NCI-H82 (cell line): ENCODE measurements at places on chromosomes 12 and 14.

DNA sequence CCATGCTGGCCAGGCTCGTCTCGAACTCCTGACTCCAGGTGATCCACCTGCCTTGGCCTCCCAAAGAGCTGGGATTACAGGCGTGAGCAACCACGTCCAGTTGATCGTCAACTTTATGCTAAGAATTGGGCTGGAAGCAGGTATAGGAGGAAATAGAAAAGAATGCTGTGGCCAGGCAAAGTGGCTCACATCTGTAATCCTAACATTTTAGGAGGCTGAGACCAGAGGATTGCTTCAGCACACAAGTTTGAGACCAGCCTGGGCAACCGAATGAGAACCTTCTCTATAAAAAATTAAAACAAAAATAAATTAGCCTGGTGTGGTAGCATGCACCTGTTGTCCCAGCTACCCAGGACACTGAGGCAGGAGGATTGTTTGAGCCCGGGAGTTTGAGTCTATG, 37.1 kb upstream of the SNX6 start:
- no peak for DNase-seq

DNA sequence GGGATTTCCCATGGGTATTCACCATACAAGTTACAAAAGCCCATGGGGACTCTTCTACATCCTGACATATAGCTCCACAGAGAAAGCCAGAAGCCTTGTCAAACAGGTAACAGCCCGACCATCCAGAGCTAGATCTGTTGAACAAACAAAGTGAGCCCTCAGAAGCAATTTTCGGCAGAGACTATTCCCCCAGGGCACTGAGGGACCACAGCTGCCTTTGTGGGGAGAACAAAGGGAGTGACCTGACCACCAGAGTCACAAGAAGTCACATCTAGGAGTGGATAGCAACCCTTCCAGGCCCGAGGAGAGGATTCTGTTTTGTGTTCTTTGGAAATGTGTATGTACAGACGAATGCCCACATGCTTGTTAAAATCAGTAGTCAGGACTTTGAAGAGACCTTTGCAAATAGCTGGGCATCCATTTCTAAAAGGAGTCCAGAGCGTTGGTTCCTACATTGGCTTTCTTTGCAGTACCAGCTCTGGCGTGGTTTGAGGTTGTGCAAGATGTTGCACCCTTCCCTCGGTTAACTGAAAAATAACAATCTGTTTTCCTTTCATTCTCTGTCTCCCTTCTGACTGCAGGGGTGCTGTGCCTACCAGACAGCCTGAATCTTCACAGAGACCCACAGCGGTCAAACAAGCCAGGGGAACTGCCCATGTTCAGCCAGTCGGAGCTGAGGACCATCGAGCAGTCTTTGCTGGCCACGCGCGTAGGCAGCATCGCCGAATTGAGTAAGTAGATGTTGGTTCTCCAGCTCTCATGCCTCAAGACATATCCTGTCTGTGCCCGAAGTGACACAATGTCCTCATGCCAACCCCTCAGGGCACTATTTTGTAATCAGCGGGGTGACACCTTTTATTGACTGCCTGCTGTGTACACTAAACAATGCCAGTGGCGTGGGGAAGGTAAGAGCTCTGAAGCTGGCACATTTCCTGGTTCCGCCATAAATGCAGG, 165.4 kb upstream of the PWP1 start:
- peak; percentile 91 for DNase-seq

DNA sequence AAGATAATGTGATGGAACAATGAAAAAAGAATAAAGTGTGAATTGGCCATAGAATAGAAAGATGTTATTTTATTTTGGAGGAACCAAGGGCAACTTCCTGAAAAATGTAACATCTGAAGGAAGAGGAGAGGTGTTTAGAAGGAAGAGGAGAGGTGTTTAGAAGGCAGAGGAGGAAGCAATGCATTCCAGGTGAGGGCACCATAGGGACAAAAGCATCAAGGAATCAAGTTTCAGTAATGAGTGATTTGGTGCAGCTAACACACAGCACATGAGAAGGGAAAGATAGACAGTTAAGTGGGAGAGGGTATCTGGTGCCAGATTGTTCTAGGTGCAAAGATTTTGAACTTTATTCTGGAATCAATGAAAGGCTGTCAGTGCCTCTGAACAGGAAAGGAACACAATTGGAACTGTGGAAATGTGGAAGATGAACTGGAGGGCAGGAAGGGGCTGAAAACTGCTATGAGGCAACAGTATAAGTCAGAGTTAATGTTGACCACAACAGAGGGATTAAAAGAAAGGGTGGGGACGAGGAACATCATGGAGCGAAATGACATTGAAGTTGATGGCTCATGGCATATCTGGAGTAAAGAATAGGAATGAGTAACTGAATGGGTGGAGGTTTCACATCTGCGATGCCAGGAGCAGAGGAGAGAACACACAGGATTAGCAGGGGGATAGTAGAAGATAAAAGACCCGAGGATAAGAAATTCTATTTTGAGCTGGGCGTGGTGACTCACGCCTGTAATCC, 326.6 kb downstream of the LRIG3 start:
- no peak for DNase-seq

GRCh38 chr14:80275208-80275850, 64.0 kb upstream of the DIO2 start:
- DNase-seq: no peak

- DNase-seq: no peak
Observed at GRCh38 chr12:2844786-2845185, 10.0 kb upstream of the NRIP2 start.

GRCh38 chr14:69316449-69317101, 56.6 kb downstream of the GALNT16 start:
- no peak for DNase-seq

- DNase-seq: no peak
Observed at GRCh38 chr12:47725893-47726292, 603 bp upstream of the ENDOU start.

- DNase-seq: no peak
Observed at GRCh38 chr12:51508285-51508684, 82.7 kb upstream of the SCN8A start.

- no peak for DNase-seq
Observed at GRCh38 chr14:76962303-76962660, 66.2 kb downstream of the IRF2BPL start.

DNA sequence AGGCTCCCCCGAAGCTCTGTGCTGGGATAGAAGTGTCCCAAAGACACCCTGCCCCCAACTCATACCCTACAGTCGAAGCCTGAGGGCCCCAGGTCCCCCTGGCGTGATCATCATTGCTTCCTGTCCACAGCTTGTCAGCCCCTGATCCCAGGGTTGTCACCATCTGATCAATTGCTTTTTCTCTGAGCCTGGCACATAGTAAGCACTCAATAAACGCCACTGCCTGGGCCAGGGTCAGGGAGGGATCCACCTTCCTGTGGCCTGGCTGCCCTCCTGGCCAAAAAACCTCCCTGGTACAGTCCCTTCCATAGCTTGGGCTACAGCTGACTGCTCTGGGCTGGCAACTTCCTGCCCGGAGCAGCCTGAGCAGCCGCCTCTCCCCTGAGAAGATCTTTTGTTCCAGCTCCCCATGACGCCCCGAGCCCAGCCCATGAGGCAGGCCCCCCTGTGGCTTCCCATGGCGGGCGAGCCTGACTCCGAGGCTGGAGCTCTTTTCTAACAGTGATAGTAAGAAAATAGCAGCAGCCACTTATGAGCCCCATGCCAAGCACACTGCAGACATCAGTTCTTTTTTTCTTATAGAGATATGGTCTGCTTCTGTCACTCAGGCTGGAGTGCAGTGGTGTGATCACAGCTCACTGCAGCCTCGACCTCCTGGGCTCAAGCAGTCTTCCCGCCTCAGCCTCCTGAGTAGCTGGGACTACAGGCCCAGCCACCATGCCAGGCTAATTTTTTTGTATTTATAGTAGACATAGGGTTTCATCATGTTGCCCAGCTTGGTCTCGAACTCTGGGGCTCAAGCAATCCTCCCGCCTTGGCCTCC, 6.5 kb downstream of the SH2B3 start:
- DNase-seq: no peak

- DNase-seq: peak; percentile 28
Observed at GRCh38 chr12:52390739-52391617, 5.5 kb upstream of the KRT84 start.

DNA sequence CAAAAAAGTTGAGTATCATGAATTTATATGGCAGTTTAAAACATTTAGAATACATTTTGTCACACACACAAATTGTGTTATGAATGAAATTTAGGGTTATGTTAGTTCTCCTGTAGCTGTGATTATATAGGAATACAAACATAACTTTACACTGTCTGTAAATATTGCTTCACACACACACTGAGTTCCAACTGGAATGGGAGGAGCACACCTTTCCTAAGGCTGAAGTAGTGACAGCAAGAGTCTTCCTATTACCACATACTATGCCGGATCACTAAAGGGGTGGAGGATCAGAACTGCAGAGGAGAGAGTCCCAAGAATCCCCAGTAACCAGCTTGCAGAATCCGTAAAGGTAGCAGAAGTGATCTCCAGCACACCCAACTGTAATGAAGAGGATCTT, 63.7 kb downstream of the DNAI7 start:
- no peak for DNase-seq

DNA sequence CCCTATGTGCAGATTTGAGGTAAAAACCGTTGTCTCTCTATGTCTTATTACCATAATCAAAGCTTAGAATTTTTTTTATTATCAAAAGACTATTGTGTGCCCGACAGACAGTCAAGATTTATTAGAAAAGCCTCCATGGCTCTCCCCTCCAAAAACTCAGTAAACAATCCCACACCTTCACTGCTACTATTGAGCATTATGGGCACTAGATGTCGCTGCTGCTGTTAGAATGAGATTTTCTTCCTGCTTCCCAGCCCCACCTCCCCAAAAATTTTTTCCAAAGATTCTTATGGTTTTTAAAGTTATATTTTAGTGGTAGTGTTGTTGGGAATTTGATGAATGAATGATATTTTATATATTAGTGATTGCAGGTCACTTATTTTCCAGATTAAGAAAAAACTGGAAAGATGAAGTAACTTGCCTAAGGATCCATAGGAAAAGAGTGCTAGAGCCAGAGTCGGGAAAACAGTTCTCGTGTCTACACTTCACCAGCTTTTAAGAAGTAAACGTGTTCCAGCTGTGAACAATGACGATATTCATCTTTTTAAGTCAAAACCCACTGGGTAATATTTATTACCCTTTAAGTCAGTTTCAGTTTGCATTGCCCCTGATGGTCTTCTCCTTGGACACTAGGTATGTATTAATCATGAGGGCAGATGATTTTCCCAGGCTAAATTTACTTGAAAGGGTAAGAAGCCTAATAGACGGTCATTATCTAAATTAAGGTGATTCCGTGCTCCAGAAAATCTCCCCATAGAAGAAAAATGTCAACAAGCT, 12.2 kb upstream of the FOXG1 start:
- DNase-seq: peak; percentile 83

DNA sequence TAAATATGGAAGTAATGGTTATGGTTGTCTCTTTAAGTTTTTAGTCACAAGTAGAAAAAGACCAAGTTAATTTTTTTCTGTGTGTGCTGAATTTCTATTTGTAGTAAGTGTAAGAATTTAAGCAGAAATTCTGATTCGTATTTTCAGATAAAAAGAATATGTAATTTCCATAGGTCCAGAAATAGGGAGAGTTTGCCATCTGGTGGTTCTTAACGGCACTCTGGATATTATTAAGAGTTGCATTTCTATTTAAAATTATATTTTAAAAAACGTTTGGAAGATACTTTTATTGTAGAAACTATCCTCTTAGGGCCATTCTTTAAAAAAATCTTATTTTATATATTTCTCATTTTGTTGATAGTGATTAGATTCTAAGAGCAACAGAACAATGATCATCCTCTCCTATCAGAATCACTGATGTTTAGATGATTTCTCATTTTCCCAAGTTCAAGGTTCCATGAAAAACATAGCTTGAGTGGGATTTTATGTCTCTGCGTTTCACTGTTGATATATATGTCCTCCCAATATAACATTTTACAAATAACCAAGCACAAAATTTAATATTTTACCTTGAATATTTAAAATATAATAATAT, 88.3 kb downstream of the LRRK2 start:
- DNase-seq: peak; percentile 20

GRCh38 chr14:70622111-70622712, 19.5 kb upstream of the TTC9 start:
- peak; percentile 81 for DNase-seq

DNA sequence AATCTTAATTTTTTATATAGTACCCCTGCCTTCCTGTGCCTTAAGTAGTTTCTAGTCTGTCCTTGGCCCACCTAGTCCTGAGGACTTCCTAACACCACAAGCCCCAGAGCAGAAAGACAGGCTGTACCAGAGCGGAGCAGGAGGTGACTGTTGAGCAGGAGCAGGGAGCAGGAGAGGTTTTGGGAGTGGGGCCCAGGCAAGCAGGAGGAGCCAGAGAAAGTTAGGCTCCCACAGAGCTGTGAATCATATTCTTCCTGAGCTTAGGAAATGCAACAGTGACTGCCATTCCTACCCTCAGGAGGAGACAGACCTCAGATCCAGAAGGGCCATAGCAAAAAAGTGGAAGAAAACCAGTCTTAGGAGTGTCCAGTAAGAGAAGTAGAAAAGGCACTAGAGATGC, 28.3 kb upstream of the COL2A1 start:
- no peak for DNase-seq

- peak; percentile 25 for DNase-seq
Observed at GRCh38 chr12:75289753-75290152, 40.4 kb downstream of the CAPS2 start.

GRCh38 chr12:98162906-98163678, 352.3 kb upstream of the TMPO start:
- DNase-seq: peak; percentile 90

- no peak for DNase-seq
Observed at GRCh38 chr12:14607568-14607967, 39.9 kb upstream of the PLBD1 start.

DNA sequence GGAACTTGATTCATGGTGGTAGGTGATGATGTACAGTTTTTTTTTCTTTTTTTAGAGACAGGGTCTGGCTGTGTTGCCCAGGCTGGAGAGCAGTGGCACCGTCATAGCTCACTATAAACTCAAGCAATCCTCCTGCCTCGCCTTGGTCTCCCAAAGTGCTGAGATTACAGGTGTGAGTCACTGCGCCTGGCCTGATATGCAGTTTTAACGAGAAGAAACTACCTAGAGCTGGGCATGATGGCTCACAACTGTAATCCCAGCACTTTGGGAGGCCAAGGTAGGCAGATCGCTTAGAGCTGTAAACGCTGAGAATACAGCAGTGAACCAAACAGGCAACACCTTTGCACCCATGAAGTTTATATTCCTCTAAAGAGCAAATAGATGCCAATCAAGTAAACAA, 13.0 kb upstream of the VPS37B start:
- DNase-seq: peak; percentile 27
